ENCODE measurements at places on chromosomes 1 and 21.
A peak's percentile ranks its signal among the peaks of the same experiment; 100 is the strongest.

DNA sequence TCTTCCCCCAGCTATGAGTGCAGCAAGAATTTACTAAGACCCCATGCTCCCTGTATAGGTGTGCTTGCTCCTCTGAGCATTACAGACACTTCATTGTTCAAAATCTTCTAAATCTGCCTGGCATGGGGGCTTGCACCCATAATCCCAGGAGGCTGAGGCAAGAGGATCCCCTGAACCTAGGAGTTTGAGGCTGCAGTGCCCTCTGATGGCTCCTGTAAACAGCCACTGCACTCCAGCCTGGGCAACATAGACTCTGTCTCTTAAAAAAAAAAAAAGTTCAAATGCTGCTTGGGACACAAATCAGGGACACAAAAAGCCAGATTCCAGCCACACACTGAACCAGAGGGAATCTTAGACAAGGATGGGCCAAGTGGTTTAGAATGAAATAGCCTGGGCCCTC is 3.4 kb upstream of the ACOT7 start:
- no peak for DNase-seq

- no peak for DNase-seq
Measured at GRCh38 chr1:97174039-97174704, 452.6 kb downstream of the PTBP2 start.

DNA sequence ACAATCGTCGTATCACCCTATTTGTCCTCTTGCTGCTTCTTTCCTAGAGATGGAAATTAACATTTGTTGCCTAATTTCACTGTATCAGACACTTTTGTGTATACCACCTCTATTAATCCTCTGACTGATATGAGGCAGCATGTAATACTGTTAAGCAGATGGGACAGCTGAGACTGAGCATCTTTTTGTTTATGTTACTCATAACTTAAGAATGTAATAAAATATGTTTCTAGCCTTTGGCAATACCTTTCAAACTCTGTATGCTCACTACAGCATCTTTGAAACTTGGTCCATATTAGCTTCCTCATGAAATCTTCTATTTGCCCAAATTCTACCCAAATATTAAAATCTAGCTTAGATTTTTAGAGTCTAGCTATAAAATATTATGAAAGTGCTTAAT is 2.3 kb downstream of the OR14K1 start:
- DNase-seq, result no peak

- DNase-seq, result no peak
Measured at GRCh38 chr1:226119169-226119568, 56.7 kb downstream of the H3-3A start.

DNA sequence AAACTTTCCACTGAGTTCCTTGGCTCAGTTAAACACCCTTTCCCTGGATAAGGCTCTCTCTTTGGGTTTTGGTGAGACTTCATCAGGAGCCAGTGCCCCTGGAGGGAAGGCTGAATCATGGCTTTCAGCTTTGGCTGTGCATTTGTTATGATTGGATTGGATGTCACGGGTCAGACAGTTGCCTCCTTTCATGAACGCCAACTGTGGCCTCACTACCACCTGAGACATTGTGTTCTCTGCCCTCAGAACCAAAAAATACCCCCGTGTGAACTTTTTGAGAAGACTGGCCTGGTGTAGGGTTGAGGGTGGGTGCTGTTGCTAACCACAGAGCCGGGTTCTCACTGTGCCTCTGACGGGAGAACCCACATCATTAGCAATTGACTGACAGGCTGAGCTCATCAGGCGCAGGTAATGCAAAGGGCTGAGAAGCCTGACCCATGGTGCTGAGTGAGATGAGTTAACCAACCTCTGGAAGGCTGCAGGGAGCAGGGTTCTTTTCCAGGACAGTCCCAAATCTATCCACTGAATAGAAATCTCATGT is 65.6 kb downstream of the HHAT start:
- no peak for DNase-seq

DNA sequence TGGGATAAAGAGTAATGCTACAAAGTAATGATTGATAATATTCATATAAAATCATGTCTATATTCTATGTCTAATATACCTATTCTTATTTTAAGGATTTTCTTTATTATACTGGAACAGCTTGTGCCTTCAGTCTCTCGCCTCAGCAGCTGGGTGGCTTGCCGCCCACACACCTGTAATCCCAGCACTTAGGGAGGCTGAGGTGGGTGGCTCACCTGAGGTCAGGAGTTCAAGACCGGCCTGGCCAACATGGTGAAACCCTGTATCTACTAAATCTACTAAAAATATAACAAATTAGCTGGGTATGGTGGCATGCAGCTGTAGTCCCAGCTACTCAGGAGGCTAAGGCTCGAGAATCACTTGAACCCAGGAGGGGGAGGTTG is 7.6 kb upstream of the TRNAU1AP start:
- no peak for DNase-seq

DNA sequence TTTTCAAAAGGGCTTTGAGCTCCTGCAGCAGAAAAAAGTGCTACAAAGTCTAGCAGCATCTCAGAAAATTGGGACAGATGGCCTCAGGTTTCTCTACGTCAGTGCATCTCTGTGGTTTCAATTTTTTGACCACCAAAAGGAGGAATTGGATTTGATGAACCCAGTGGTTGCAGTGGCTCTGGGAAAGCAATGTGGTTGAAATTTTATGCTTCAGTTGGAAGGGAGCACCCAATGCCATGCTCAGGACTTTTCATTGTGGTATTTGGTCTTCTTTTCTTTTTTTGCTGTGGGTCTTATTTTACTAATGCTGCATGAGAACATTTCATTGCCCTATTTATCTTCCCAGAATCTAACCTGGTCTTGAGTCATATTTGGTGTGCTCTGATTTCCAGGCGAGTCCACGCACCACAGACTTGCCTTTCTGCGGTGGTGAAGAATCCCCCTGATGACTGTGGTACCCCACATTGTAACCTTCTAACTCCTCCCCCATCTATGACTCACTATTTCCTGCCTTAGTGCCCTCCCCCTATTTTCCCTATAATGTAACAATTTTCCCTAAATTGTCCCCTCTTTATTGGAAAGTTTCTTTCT is 56.7 kb downstream of the S1PR1 start:
- no peak for DNase-seq

DNA sequence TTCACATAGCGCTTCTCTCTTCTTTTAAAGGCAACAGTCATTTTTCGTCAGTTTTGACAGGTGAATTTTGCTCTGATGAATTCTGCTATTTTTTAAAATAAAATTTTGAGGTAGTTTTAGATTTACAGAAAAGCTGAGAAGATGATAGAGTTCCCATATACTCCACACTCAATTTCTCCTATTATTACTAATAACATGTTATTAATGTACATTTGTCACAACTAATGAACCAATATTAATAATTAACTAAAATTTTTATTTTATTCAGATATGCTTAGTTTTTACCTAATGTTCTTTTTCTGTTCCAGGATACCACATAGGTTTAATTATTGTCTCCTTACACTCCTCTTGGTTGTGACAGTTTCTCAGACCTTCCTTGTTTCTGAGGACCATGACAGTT is 197.0 kb downstream of the ZC3H11B start:
- DNase-seq, result no peak

DNA sequence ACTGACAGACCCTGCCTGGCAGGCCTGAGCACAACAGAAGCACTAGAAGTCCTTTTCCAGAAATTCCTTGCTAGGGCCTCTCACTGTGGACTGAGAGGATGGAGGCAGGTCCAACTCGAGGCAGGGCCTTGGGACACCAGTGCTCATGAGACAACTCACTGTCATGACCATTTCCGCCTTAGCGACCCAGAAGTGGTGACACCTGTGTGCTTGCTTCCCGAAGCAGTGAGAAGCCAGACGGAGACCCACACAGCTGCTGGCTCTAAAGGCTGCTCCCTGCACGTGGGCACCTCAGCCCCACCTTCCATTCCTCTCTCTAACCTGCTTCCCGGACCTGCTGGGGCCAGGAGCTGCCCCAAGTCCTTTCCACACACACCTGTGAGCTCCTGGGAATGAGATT is 33.0 kb downstream of the KCNC4 start:
- DNase-seq, result no peak

DNA sequence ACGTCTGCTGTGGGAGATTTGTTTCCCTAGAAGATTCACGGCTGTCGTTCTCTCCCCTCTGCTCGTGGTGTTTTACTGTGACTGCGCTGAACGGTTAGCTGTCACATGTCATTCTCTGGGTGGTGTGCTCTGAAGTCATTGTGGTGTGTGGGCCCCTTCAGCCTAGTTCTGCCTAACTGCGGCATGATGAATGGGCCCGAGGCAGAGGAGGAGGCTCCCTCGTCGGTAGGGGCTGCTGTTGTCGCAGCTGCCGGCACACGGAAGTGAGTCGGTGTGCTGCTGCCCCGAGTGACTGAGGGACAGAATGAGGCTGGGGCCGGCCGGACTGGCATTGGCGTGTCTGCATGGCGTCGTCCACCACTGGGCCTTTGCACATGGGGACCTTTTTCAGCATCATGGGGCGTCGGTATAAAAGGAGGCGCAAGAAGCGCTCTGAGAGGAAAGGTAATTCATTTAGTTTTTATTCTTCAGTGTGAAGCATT is 77.9 kb downstream of the ADARB1 start:
- peak; percentile 27 for DNase-seq

Measured in SHP77 treated with DMSO at 0.1 percent for 48 hours (cell line).